ENCODE measurements at places on chromosomes 16 and 17.

GRCh38 chr17:27345141-27345904 lies 51.4 kb downstream of the WSB1 start:
- DNase-seq, result no peak

DNA sequence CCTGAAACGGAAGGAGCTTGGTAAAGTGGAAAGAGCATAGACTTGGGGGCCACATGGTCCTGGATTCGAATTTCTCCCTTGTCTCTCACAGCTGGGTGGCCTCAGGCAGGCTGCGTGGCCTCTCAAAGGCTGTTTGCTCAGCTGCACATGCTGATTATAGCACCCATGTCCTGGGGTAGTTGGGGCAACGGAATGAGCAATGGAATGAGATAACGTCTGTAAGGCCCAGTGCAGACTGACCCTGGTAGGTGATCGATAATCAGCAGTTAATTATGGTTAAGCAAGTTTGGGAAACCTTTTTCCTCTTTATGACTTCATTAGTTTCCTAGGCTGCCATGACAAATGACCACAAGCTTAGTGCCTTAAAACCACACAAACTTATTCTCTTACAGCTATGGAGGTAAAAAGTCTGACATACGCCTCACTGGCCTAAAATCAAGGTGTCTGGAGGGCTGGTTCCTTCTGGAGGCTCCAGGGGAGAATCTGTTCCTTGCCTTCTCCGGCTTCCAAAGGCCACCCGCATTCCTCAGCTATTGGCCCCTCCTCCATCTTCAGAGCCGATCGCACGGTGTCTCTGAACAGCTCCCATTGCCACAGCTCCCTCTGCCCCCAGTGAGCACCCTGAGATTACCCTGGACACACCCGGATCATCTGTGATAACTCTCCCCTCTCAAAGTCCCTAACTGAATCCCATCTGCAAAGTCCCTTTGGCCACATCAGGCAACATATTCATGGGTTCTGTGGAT lies 294.9 kb upstream of the FOXF1 start:
- DNase-seq, result no peak

GRCh38 chr17:10022416-10022815 lies 117.3 kb upstream of the RCVRN start:
- DNase-seq, result no peak

- no peak for DNase-seq
These were observed 7.2 kb downstream of the DLX3 start for GRCh38 chr17:49987681-49988441.

DNA sequence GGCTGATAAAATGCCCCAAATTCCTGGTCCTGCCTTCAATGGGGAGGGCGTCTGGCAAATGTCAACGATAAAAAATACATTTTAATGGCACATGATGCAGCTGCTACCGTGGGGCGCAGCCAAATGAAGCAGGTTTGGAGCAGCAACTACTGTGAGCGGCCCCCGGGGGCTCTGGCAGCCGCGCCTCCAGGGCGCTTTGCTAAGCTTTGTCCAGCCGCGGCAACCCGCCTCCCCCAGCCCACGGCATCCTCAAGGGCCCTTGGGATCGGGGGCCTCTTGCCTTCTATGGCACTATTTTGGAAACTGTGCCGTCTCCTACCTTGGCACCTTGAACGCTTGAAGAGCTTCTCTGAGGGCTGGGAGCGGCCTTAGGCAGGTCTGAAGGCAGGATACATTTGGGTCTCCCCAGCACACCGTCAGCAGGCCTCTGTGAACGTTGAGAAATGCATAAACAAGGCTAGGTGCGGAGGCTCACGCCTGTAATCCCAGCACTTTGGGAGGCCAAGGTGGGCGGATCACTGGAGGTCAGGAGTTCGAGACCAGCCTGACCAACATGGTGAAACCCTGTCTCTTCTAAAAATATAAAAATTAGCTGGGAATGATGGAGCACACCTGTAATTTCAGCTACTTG lies 25.1 kb downstream of the TBX4 start:
- DNase-seq, result no peak

DNA sequence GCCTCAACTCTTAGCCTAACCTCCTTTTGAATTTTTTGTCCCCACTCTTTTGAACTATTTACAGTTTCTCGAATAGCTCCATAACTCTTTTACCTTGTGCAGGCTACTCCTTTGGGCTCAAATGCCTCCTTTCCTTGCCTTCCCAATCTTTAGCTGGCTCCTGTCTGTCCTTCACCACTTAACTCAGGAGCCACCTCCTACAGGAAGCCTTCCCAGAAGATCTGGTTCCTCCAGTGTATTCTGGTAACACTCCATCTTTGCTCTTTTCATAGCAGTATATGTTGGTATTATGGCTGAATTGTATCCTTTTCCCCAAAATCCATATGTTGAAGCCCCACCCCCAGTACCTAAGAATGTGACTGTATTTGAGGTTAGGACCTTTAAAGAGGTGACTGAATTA lies 9.0 kb upstream of the GRB2 start:
- DNase-seq, result no peak

DNA sequence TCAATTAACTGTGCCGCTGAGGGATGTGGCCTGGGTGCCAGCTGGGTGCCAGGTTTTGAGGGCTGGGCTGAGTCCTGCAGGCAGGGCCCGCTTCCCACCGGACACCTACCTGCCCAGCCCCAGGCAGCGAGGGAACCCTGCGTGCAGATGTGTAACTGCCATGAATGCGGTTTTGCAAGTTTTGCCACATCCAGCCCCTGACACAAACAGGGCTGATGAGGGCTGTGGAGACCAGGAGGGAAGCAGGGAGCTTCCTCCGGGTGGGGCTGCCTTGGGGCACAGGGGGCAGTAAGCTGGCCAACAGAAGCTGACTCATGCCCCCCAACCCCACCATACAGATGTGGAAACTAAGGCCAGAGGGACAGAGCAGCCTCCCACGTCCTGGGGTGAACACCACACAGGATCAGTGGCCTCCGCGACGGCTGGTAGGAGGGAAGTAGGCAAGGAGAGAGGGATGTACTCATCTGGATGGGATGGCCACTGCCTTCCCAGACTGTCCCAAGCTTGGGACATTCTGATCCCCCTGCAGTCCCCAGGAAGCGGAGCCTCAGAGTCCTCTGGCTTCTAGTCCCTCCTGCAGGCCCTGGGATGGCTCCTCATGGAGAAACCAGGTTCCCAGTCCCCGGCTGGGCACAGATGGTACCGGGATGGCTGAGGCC lies 1.6 kb downstream of the UBALD1 start:
- DNase-seq, result no peak

GRCh38 chr16:68991075-68991474 lies 114.4 kb upstream of the HAS3 start:
- no peak for DNase-seq

- no peak for DNase-seq
These were observed 26.6 kb downstream of the MRC2 start for GRCh38 chr17:62653826-62654761.

DNA sequence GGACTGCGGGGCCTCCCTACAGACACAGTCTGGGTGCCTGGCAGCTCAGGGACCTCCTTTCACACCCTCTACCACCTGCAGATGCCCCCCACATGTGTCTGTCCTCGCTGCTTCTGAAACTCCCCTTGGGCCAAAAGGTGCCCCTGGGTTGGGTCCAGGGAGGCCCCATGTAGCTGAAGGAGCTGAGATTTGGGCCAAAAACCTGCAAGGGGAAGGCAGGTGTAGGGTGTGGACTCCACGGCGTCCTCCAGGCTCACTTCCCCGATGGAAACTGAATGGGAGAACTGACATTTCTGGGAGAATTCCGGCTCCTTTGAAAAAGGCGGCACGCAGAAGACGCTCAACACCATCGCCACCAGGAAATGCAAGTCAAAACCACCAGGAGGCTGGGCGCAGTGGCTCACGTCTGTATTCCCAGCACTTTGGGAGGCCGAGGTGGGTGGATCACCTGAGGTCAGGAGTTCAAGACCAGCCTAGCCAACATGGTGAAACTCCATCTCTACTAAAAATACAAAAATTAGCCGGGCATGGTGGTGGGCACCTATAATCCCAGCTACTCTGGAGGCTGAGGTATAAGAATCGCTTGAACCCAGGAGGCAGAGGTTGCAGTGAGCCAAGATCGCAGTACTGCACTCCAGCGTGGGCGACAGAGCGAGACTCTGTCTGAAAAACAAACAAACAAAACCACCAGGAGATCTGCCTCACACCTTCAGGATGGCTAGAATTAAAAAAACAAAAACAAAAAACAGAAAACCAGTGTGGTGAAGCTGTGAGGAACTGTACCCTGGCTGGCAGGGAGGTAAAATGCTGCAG lies 13.2 kb upstream of the BAIAP2 start:
- DNase-seq, result no peak

DNA sequence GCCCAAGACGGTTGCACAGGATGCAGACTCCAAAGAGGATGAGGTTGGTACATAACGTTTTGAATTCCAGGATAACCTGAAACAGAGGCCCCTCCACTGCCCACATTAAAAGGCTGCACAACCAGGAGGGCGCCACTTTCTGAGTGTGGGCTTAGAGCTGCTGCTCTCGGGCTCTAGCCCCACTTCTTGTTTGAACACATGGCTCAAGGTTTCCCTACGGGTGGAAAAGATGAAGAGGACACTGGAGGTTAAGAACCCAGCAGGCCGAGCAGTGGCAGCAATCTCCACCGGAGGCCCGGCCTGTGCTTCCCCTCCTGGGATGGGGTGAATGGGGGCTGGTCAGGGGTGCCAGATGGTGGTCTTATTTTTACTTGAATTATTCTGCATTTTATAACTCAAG lies 8.0 kb upstream of the TRAP1 start:
- no peak for DNase-seq

DNA sequence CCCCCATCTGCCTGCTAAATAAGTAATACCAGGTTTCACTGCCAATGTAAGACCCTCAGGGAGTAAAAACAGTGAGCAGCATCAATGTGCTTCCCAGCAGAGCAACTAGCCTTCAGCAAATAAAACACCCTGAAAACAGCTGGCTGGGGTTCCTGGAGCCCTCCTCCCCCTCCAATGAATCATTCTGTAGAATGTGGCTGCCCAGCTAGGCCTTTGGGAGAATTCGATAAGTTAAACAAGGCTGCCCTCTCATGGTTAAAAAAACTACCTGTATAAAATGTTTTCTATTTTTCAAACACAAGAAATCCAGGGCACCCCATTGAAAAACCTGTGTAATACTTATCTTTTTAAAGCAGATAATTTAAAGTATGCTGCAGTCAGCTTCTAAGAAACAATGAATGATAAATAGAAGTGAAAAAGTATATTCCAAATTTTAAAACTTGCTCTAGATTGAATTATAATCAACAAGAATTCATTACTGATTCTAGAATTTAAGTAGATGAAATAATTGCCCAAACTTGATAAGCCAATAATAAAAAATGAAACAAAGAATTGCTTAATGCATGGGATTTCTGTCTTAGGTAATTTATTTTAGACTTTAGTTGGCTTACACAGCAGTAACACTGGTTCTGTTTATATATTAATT lies 9.4 kb upstream of the TOM1L1 start:
- DNase-seq, result no peak

DNA sequence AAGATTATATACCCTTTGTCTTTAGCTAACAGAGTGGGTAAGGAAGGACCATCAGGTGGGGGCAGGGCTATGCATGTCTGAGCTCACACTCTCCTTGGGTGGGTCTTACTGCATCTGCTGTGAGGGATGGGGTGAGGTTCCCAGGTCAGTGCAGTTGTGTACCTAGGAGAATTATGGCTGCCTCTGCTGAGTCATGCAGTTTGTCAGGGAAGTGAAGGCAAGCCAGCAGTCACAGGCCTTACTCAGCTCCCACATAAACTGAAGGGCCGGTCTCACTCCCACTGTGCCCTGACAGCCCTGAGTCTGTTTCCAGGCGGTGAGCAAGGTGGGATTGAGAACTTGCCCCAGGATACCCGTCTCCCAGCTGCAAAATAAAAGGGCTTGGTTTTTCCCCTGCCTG lies 328.6 kb downstream of the MAP2K6 start:
- DNase-seq, result no peak

DNA sequence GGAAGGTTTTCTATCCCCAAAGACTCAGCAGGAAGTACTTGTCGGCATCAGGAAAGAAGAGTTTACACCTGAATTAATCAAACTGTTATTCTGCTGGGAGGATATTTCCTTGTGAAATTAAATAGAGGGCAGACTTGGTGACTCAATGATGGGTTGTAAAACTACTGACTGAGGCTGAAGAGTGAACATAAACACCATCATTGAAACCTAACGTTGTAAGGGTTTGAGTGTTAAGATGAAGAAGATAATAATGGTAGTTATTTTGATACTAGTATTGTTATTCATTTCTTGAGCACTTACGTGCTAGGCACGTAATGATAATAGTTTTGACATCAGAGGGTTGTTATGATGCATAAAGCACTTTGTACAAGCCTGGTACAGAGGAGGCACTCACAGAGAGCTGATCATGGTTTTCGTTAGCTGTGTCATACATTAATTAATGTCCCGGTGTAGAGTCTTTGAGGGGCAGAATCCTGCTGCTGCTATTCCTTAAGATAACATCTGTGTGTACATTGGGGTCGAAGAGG lies 64.2 kb upstream of the CACNG3 start:
- no peak for DNase-seq

DNA sequence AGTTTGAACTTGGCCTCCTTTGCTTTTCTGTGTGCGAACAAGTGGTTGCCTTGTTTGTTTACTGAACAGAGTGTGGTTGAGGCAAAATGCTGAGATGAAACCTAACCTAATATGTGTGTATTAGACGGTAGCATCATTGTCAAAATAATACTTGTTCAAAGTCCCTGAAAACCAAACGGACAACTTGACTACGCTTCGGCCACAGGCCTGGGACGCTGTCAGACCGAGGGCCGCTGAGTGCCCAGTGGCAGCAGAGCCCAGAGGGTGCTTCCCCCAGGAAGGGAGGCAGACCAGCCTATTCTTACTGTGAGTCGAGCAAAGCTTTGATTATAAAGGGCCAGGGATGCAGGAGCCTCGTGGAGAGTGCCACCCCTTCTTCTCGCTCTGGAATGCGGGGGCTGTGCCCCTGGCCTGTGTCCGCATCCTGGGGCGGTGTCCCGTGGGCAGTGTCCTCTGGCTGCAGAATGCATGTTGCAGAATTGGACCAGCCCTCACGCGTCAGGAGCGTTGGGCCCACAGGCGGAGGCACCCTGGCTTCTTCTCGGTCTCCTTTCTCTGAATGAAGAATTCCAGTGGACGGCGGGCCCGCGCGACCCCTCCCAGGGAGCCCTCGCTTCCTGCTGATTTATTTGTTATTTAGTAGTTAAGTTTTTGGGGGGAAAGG lies 5.2 kb downstream of the ACSF3 start:
- DNase-seq, result no peak

GRCh38 chr17:81950501-81950900 lies 3.5 kb upstream of the MYADML2 start:
- DNase-seq, result no peak

- no peak for DNase-seq
These were observed 15.4 kb downstream of the SMTNL2 start for GRCh38 chr17:4599505-4600281.

DNA sequence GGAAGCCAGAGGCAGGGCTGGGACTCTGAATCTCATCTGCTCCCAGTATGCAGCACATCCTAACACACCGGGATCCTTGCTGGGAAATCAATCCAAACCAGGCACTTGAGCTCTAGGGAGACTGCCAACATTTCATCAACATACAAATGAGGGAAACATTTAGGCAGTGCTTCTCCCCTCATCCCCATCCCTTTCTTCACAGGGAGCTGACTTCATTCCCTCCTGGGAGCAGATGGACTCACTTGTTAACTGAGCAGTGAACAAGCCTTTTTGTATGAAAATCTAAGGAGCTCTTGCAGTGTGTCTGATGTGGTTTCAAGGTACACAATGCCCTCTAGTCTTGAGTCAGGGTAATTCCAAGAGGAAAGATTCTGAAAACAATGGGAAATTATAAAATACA lies 96.3 kb downstream of the TMEM114 start:
- DNase-seq, result no peak

All from substantia nigra (tissue), 51 donors.